ENCODE measurements at places on chromosomes 6 and 20. TPM values are rescaled to one million over a fixed set of nuclear protein-coding genes. Genes with fewer than 3 reads are reported as not detected.

The CST3 gene
- 422 TPM for total RNA-seq

The ARFGEF3 gene
- total RNA-seq: 47.3 TPM

The TGM3 gene
- 0.46 TPM for total RNA-seq

The SLPI gene
- total RNA-seq: not detected

The POU3F2 gene
- total RNA-seq: 46.4 TPM

The SAMD3 gene
- 19.4 TPM for total RNA-seq

The SIM1 gene
- 9.7 TPM for total RNA-seq

The REV3L gene
- 129 TPM for total RNA-seq

The PCSK2 gene
- 30.2 TPM for total RNA-seq

The ESR1 gene
- total RNA-seq: 0.92 TPM

The LY6G6D gene
- not detected for total RNA-seq

The ERGIC3 gene
- 212 TPM for total RNA-seq

The VAPB gene
- total RNA-seq: 38.3 TPM

All from diencephalon (tissue), 1 donor.